ENCODE measurements at places on chromosomes 12 and 14.
A peak's percentile ranks its signal among the peaks of the same experiment; 100 is the strongest.

DNA sequence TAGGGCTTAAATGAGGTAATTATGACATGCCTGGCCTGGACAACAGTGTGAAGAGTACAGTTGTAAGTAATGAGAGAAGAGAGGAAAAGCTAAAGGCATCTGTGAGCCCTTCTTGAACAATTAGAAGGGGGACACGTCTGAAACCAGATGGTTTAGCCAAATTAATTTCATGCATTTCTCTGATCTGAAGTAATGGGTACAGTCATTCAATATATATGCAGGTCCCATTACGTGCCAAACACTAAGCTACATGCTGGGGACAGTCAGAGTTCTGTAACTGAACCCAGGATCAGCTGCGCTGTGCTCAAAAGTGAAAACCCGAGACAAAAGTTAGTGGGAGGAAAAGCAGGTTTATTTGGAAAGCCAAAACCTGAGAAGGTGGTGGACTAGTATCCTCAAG lies 207.2 kb upstream of the TMTC1 start:
- no peak for DNase-seq

GRCh38 chr12:1870086-1870485 lies 48.4 kb downstream of the CACNA2D4 start:
- no peak for DNase-seq

- DNase-seq: no peak
Measured at GRCh38 chr12:68924546-68924945, 8.4 kb downstream of the CPM start.

- no peak for DNase-seq
Measured at GRCh38 chr12:19671695-19672094, 232.4 kb downstream of the AEBP2 start.

- DNase-seq: no peak
Measured at GRCh38 chr14:67167420-67168109, 21.7 kb upstream of the GARIN2 start.

DNA sequence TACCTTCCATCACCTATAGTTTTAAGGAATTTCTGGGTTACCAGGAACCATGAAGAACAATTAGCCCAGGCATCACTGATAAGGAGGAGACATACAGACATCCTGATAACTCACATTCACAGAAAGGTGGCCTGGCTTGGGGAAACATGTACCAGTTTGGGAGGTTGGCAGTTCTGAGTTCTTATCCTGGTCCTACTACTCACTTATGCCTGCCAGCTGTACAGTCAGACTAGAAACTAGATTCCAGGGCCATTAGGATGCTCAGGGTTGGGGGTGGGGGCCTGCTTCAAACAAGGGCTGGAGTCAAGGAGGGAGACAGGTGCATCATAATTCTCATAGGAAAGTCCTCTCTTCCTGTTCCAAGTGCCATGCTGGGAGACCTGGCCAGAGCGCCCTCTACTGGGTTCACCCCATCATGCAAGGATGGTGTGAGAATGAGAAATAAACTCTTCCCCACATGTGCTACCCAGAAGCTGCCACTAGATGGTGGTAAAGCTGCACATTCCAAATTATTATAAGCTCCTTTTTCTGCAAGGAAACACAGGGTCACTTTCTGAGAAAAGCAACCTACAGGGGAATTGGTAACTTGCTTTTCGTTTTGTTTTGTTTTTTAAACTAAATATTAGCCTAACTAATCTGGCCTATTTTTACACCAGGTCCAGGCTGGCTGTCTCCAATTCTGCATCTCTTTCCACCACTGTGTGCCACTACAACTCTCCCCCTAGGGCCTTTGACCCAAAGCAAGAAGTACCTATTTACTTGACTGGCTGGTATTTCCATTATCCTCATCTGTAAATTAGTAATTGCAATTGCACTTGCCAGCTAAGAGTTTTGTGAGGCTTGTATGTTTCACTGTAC lies 14.5 kb downstream of the OAS2 start:
- DNase-seq: peak; percentile 25

GRCh38 chr12:109110988-109111495 lies 5.3 kb upstream of the ACACB start:
- peak; percentile 17 for DNase-seq

GRCh38 chr14:95183532-95184412 lies 26.4 kb upstream of the DICER1 start:
- DNase-seq: no peak

DNA sequence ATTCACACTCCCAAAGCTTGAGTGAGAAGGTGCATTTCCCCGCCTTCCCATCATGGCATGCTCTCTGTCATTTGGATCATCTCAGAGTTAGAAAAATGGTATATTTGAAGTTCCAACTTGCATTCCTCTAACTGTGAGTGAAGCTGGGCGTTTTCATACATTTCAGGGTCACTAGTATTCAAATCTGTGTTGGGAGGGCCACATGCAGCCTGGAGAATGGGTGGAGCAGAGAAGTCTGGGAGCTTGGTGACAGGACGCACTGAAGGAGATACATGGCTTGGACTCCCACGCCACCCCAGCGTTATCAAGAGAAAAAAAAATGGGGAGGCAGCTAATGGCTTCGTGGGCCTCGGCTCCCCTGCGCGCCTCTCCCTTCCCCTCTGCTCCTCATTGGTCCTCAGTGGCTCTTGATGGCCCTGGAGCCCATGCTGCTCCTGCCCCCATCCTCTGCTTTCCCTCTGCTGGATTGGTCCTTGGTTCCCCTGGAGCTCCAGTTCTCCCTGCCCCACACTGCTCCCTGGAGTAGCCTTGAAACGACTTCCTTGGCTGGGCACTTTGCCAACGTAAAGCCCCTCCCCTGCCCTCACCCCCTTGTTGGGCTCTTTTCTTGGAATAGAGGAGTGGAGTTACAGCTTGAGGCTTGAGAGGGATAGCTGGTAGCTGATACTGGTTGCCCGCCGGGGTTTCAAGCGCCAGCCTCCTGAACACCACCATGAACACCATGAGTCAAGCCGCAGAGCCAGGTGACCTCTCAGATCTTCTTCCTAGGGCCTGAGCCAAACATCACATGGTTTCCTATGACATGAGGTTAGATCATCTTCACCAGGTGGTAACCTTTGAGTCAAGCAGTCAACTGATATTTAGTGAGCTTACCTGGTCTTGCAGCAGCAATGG lies 139.6 kb downstream of the PRKCH start:
- no peak for DNase-seq

GRCh38 chr12:115543269-115543668 lies 734.2 kb downstream of the MED13L start:
- no peak for DNase-seq

DNA sequence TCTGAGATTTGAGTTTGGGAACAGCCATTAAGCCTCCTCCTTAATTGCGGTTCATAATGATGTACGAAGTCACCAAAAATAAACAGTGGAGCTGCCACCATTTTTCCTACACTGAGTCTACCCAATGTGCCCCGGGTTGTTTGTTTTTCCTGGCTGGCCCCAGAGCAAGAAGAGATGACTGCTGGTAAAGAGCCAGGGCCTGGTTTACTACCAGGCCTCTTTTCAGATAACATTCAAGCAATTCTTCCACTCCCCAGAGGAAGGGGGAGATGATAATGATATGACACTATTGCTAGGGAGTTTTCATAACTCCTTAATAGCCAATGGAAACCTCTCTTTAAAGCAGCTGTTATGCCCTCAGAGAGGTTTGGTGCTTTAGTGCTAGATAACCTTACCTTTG lies 42.3 kb downstream of the BRAP start:
- no peak for DNase-seq

- no peak for DNase-seq
Measured at GRCh38 chr12:27902651-27903050, 69.9 kb downstream of the PTHLH start.

DNA sequence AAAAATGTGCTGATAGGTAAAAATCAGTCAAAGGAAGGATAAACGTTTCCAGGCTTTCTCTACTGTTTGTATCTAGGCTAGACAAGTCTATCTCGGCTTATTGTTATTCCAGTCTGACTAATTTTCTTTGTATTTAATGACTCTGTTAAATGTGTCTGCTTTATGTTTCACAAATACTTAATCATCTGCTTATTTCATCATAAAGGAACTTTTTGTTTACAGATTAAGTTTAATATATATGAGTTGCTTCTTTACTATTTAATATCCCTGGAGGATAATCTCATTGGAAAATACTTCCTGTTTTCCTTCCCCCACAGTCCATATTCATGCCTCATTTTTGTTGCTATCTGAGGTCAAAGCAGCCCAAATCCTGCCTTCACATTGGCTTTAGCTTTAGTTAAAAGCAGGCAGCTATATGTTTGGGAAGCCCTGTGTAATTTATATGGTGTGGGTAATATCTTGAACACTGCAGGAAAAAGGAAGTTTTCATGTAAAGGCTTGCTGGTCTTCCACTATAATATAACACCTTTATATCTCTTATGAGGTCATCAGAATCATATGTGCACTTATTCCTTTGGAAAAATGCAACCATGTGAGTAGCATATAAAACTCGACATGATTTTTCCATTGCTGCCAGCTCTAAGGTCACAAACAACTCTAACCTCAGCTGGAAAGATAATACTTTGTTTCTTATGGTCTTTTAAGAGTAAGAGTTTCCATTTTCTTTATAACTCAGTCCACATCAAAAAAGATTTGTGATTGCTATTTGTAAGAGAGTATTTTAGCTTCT lies 76.8 kb downstream of the ALX1 start:
- DNase-seq: no peak

DNA sequence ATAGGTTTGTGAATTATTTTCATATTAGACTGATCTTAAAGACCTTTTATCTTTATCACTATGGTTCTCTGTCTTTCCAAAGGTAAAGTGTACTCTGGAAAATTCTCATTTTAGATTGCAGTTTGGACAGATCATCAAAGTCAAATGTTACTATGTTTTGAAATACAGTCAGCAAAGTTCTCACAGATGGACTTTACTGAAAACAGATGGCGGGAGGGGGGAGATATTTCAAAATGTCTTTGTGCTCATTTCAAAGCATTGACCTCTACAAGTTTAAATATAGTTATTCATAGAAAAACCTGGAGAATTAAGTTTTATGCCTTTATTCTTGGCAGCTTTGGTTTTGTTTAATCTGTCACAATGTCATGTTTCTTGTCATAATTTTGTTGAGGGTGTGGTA lies 51.8 kb upstream of the LRTM2 start:
- DNase-seq: no peak

- DNase-seq: no peak
Measured at GRCh38 chr14:64008016-64008415, 155.2 kb downstream of the SYNE2 start.

- DNase-seq: no peak
Measured at GRCh38 chr12:12357719-12358461, 1.0 kb downstream of the BORCS5 start.

DNA sequence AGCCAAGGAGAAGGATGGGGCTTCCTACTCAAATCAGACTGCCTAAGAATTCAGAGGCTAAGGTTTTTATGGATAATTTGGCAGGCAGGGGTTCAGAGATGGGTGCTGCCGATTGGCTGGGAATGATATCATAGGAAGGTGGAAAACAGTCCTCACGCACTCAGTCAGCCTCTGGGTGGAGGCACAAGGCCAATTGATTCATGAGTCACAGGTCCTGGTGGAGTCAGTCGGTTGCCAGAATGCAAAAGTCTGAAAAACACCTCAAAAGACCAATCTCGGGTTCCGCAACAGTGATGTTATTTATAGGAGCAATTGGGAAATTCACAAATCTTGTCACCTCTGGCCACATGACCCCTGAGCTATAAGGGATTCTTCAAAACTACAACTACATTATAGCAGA lies 105.5 kb downstream of the GXYLT1 start:
- no peak for DNase-seq

GRCh38 chr12:82329508-82329907 lies 28.7 kb downstream of the CCDC59 start:
- DNase-seq: no peak

- DNase-seq: no peak
Measured at GRCh38 chr14:60161196-60162107, 3.7 kb downstream of the DHRS7 start.

- DNase-seq: no peak
Measured at GRCh38 chr12:41453409-41453808, 265.3 kb downstream of the PDZRN4 start.

DNA sequence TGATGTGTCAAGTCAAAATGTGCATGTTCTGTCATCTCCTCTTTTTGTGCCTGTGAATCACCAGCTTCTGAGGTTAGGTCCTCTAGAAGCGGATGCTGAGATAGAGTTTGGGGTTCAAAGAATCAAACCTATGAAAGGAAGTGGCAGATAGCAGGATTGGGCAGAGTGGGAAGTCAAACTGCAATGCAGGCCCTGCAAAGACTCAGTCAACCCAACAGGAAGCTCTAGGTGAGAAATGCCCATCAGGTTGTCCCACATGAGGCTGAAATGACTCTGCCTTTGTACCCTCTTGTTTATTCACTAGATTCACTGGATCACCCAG lies 4.5 kb upstream of the MIA2 start:
- DNase-seq: no peak

All from naive B cell (primary cell).